Epithelial cell of esophagus (primary cell): ENCODE measurements at places on chromosomes 6 and 20.
A peak's percentile ranks its signal among the peaks of the same experiment; 100 is the strongest.

DNA sequence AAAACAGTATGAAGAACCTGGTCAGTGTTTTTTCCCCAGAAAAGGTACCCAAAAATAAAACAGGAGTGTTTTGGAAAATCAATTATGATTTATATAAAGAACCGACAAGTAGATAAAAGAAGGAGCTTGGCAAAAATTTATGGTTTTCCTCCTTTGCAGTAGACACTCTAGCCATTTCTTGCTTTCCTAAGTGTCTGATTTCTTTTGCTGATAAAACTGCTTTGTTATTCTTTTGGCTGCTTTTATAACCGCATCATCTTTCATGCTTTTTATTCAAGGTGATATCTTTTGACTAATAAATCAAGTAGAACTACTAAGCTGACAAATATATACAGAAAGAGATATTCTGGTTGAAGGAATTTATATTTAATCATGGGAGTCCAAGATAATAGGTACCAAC is 16.6 kb downstream of the ATG5 start:
- no peak for DNase-seq

DNA sequence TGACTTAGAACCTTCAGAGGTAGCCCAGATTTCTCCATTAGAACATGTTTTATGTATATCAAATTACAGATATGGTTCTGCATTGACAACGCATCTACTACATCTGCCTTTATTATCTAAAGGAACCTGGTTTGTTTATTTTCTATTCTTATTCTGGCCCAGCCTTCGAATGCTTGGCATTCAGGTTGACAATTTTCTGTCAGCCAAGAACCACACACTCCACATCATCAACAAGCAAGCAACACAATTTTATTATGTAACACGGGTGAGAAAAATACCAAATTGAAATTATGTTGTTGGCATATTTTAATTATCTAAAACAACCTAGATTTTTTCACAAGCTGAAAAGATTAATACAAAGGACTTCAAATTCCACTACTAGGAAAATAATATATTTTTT is 14.6 kb downstream of the MAP3K5 start:
- no peak for DNase-seq

- DNase-seq: peak; percentile 38
Measured at GRCh38 chr20:5001174-5002076, at the start of gene SLC23A2. Gene SLC23A2, minus strand, starts transcription at chr20:5001510. Its CDS starts 68,948 bp downstream, at chr20:4932562.

GRCh38 chr20:58102744-58103516 is 125.5 kb downstream of the ANKRD60 start:
- peak; percentile 62 for DNase-seq

GRCh38 chr6:165049362-165049761 is 260.0 kb downstream of the C6orf118 start:
- DNase-seq: peak; percentile 51

DNA sequence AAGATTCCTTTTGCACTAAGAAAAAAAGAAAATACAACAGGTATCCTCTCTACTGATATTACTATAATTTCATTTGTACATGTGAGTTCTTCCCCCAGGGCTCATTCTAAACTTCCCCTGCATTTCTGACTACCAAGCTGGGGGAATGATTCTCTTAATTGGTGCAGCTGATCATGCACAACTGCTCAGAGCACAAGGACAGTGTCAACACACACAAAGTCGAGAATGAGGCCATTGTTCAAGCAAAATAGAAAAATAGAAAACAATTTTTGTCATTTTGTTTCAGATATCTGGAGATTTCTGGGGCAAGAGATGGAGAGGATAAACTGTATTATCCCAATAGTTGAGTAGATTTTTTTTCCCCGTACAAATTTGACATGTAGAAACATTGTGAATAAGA is 236.3 kb downstream of the HAO1 start:
- DNase-seq: no peak

GRCh38 chr20:7728338-7728737 is 211.9 kb downstream of the HAO1 start:
- DNase-seq: peak; percentile 80

DNA sequence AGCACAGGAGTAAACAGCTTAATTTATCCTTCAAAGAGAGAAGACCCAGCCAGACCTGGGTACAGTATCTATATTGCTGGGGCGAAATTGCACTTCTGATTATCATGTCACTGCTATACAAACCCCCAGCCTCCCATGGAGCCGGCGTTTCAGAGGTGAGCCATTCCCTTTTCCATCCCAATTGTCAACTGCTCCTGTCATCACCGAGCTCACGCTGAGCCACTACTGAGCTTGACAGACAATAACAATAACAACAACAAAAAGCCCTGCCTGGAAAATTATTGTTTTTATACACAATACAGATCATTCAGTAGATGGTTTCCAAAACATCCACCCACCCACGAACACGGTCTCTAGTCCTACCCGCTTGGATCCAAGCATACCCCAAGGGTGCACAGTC is 129.0 kb upstream of the JARID2 start:
- no peak for DNase-seq

DNA sequence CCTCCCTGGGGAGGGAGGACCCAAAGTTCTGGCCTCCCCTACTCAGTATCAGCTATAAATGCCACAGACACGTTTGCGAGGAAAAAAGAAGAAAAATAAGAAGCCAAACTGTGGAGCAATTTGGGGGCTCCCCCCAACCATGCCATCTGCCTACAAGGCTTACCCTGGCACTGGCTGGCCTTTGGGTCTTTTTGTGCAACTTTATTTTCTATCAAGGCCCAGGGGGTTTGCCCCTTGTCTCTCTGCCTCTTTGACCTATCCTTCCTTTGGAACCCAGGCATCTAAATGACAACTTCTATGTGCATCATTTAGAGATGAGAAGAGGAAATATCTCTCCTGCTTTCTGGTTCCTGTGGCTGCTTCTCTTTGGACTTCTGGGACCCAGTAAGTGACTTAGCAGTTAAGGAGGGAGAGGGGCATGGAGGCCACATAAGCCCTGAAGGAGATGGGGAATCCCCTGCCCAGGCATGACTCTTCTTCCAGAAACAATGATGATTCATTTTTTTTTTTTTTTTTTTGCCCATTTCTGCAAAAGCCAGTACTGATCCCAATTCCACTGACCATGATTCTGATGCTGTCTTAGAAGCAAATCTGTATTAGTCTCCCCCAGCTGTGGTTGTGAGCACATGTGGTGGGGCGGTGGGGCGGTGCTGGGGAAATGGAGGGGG is at the start of gene MUC22:
Gene MUC22, plus strand, starts transcription at position 82 of the 668 bp plus-strand sequence. Its CDS starts 233 bp downstream, at position 315.
- peak; percentile 75 for DNase-seq

- DNase-seq: peak; percentile 89
Measured at GRCh38 chr6:137717074-137718073, 149.7 kb upstream of the TNFAIP3 start.

- DNase-seq: no peak
Measured at GRCh38 chr6:2254747-2255146, 9.3 kb upstream of the GMDS start.

- DNase-seq: no peak
Measured at GRCh38 chr6:97151601-97152000, 131.4 kb downstream of the MMS22L start.

DNA sequence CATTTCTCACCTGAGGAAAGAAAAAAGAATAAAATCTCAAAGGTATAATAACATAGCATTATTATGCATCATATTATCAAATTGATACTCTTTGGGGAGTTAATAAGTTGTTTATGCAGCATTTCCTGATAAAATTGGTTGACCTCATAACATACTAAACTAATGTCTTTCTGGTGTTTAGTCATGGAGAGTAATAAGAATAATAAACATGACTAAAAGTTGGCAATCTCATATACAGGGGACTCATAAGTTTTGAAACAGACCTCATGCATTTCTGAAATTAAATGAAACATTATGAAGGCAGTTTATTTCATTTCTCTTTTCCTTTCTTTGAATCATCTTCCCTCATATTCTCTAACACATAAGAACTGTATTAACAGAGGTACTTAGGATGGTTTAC is 60.5 kb upstream of the PRDM1 start:
- DNase-seq: no peak

DNA sequence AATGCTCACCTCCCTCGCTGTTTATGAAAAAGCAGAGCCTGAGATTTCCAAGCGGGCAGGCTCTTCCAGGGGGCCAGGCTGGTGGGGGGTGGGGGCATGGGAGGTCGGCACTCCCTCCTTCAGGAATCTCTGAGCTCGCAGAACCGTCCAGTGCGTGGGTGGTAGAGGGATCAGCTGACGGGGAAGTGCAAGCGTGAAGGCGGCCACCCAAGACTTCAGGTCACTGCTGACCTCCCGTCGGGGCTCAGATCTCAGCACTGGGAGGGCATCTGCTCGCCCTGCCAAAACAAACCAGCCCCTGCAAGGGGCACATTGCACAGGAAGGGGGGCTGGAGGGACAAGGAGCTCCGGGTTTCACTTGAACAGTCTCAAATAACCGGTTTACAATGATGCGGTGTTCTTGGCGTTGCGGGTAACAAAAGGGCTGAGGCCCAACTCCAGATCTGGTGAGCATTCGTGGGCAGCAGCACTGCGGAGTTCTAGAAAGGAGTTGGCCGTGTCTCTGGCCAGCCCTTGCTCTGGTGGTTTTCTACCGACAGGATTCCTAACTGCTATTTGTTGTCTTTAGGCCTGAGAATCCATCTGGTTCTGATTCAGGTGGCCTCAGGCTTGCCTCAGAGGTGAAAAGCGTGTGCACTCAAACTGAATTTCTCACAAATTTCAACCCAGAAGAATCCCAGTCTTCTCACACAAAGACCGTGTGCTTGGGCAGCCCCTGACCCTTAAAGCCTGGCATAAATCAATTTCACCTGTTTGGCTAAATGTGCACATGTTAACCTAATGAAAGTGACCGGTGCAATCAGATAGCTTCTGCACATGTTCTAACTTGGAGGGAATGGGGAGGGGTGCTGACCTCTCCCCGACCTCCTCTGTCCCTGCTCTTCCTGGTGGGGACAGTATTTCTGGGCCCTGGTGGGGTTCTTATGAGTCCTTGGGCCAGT is 191.6 kb downstream of the MYLK4 start:
- no peak for DNase-seq

GRCh38 chr6:166542580-166542912 is 43.9 kb downstream of the RAMACL start:
- DNase-seq: peak; percentile 46

GRCh38 chr20:19867074-19867473 is 109.0 kb downstream of the RIN2 start:
- peak; percentile 65 for DNase-seq

GRCh38 chr6:89311853-89312531 is 3.1 kb downstream of the GABRR2 start:
- DNase-seq: peak; percentile 39

DNA sequence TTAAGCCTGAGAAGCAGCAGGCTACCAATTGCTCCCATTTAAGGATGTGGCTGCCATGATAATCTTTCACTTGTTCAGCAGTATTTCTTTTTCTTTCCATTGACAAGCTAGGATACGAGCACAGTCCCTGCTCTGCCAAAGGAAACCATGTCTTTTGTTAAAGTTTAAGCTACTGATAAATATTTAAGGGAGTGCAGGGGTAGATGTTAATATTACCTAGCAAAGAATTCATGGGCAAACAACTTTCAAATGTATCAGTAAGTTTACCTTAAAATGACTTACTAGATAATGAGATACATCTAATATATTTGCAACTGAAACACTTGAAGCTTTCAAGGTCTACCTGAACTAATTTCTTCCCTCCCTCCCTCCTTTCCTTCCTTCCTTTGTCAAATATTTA is 77.3 kb downstream of the OPN5 start:
- DNase-seq: no peak

DNA sequence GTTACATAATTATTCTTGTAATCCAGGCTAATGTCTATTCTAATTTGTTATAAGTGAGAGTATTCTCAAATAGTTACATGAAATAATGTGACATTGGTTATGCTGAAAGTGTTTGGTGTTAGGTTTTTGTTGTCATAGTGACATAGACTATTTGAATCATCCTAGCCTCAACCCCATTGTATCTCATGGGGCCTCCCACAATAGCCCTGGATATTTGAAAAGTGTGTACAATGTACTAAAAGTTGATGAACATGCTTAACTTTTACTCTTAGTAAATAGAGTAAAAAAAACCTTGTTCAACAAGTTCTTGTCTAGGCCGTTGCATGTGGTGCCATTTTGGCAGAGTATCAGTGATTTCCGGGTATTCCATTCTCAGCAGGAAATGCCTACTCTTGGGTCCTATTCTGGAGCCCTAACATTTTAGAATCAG is 83.0 kb downstream of the RTN4IP1 start:
- peak; percentile 73 for DNase-seq

DNA sequence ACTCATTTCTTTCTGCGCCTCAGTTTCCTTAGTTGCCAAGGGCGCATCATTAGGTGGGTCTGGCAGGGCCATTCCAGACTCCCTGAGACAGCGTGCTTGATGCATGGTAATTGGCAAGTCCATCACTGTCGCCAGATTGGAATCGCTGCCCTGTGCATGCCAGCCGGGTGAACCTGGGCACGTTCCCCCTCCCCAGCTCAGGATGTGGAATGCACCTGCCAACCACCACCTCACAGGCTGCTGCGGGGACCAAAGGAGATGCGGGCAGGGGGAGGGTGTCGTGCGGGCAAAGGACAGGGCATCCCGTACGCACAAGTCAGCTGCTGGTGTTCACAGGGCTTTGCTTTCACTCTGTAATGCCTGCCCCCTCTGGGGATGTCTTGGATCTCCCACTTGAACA is 36.4 kb upstream of the PMEPA1 start:
- DNase-seq: no peak
